ENCODE measurements at places on chromosomes 11 and 22.

- no peak for DNase-seq
These were observed 20.6 kb downstream of the BCR start for GRCh38 chr22:23200898-23201297.

DNA sequence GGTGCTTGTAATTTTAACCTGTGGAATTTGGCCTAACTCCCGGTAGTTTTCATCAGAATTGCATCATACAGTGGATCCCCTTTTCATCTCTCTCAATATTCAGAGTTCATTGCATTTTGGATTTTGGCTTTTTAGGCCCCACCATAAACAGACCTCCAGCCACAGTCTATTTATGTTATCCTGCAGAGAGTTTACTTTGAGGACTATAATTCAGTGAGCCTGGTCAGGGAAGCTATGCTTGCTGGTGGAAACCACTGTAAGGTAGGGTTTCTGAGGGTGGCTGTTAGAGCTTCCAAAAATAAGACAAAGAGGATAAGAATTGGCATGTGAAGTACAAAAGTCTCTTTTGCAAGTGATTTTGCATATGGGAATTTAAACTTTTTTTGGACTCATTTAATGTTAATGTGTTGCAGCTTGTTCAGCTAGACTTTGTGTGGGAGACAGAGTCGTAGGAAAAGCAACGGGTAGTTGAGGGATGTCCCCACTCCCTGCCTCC is 34.8 kb upstream of the DDI1 start:
- DNase-seq: no peak

DNA sequence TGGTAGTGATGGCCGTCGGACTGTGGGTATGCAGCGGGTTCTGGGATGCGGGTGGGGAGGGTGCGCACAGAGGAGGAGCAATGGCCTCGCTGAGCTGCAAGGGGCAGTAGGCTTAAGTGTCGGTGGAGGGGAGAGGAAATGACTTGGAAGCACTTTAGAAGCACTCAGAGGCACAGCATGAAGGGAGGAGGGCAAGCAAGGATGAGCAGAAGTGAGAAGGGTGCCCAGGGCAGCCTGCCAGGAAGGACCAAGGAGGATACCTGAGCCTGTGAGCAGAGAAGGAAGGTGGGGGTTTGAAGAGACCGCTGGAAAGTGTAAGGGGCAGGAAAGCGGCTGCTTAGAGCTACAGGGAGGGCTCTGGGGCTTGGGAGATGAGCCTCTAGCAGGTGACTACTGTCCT is 330 bp downstream of the SLC5A1 start:
- DNase-seq: no peak

DNA sequence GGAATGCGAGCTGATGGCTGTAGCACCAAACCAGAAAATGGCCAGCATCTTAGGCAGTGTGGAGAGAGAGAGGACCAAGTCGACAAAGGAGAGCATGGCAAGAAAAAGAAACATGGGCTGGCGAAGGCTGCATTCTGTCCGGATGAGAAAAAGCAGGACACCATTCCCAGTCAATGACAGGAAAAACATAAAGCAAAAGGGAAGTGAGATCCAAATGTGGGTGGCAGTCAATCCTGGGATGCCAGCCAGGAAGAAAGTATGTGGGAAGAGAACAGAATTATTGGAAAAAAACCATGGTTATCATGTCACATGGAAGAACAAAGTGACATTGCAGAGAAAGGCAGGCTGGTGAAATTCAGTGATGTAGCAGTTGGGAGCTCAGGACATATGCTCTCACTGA is 36.9 kb upstream of the OR56A1 start:
- DNase-seq: no peak

DNA sequence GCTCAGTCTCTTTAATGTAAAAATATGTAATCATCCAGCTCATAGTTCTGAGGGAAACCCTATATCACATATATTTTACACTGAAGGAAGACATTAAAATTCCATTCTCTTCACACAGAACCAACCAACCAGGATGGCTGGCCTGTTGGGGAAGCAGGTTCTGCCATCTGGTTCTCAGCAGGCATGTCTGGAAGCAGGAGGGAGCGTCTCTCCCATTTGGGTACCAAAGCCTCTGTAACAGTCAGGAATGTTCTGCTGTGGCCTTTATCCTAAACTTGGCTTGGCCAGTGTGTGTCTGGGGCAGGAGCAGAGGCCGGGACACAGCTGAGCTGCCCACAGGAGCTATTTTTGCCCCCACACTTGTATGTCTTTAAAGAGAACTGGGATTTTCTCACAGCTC is 29.2 kb downstream of the SGSM3 start:
- no peak for DNase-seq

DNA sequence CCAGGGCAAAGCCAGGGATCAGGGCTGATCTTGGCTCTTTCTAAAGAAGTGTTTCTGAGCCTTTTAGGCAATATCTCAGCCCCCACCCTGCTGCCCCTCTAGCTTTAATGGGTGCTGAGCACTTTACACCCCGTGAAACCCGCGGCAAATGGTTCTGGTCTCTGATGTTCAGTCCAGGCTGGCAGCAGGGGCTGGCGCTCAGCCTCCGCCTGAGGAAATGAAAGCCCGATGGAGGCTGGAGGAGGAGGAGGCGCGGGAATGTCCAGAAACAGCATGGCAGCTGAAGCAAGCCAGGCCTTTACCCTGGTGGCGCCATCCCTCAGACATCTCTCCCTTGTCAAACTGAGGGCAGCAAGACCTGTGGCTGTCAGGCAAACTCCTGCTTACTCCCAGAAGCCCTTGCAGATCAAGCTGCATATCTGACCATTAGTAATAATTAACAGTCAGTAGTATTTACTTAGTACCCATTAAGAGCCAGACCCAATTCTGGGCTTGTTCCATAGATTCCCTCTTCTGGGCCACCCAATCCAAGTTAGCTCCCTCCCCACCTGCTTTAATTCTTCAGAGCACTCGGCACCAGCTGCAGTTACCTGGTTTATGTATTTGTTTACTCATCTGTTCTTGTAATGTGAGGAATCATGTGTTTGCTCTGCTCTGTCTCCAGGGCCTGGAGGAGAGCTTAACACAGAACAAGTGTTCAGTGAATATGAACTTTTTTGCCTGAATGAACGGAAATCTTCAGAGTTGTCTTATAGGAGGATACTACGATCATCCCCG is 15.0 kb upstream of the ALX4 start:
- no peak for DNase-seq

- DNase-seq: no peak
These were observed 81.4 kb downstream of the RCN1 start for GRCh38 chr11:32172041-32172847.

DNA sequence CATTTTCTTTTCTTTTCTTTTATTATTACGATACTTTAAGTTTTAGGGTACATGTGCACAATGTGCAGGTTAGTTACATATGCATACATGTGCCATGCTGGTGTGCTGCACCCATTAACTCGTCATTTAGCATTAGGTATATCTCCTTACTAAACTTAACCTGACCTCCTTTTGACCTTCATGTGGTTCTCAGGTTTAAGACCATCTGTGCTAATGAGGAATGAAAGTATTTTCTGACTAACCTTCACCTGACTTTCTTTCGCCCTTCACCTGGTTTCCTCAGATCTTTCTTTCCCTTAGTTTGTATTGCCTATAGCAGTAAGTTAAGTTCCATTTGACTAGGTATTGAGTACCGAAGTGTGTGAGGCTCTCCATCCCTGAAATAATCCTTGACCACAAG is 6.5 kb downstream of the EXPH5 start:
- no peak for DNase-seq

DNA sequence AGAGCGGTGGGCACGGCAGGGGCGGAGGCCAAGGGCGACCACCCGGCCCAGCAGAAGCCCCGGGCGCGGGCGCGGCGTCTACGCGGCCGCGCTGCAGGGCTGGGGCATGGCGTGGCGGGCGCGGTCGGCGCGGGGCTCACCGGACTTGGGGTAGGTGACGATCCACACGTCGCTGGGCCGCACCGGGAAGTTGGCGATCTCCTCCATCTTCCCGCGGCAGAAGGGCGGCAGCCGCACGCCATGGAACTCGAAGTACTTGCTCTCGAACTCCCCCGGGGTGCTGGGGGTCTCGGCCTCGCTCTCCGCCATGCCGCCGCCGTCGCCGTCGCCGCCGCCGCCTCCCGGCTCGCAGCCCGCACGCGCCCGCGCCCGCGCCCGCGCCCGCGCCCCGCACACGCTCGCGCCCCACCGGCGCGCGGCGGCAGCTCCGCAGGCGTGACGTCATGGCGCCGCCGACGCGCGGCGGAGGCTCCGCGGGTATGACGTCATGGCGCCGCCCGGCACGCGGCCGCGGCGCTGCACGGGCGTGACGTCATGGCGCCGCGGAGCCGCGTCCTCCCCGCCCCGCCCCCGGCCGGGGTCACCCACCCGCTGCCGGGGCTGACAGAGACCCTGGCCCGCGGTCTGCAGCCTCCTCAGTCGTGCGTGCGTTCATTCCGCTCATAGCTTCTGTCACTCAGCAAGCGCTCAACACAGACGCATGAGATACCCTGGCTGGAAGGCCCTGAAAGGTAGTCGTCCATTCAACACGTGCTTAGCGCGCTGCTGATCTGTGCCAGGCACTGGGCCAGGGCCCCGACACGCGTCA is at the start of gene SULT4A1:
Gene SULT4A1, minus strand, starts transcription at position 440 of the 808 bp plus-strand sequence. Its CDS starts 131 bp downstream, at position 309.
- no peak for DNase-seq

DNA sequence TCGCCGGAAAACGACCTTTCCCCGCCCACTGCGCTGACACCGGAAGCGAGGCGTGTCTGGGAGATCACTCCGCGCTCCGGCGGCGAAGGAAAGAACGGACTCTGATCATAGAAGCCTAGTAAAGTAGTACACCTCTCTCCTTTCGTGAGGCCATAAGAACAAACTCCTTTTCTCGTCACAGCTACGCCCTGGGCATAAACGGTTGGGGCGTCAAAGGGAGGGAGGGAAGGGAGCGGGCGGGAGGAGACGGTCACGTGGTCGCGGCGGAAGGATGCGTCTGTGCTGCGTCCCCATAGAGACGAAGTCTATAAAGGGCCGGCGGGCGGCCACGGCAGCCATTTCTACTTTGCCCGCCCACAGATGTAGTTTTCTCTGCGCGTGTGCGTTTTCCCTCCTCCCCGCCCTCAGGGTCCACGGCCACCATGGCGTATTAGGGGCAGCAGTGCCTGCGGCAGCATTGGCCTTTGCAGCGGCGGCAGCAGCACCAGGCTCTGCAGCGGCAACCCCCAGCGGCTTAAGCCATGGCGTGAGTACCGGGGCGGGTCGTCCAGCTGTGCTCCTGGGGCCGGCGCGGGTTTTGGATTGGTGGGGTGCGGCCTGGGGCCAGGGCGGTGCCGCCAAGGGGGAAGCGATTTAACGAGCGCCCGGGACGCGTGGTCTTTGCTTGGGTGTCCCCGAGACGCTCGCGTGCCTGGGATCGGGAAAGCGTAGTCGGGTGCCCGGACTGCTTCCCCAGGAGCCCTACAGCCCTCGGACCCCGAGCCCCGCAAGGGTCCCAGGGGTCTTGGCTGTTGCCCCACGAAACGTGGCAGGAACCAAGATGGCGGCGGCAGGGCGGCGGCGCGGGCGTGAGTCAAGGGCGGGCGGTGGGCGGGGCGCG is at the start of gene ATF4:
Gene ATF4, plus strand, starts transcription at position 337 of the 880 bp plus-strand sequence. CDS start 884 bp downstream, outside the sequence.
- DNase-seq: peak; percentile 92

GRCh38 chr11:118876286-118876685 is 7.4 kb upstream of the CXCR5 start:
- DNase-seq: no peak

DNA sequence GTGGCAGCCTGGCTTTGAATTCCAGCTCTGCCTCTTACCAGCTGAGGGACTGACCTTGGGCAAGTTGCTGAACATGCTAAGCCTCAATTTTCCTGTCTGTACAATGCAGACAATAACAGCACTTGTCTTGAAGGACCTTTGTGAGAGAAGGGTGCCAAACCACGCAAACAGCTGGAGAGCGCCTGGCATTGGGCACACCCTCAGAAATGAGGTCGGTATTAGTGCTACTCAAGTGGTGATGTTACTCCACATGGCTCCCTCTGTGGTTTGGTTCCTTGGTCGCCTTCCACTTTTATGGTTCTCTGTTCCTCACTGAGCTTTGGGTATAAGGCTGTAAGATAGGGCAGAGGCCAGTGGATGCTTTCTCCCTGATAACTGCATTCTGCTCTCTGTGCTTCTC is 8.2 kb downstream of the UBASH3B start:
- DNase-seq: no peak

DNA sequence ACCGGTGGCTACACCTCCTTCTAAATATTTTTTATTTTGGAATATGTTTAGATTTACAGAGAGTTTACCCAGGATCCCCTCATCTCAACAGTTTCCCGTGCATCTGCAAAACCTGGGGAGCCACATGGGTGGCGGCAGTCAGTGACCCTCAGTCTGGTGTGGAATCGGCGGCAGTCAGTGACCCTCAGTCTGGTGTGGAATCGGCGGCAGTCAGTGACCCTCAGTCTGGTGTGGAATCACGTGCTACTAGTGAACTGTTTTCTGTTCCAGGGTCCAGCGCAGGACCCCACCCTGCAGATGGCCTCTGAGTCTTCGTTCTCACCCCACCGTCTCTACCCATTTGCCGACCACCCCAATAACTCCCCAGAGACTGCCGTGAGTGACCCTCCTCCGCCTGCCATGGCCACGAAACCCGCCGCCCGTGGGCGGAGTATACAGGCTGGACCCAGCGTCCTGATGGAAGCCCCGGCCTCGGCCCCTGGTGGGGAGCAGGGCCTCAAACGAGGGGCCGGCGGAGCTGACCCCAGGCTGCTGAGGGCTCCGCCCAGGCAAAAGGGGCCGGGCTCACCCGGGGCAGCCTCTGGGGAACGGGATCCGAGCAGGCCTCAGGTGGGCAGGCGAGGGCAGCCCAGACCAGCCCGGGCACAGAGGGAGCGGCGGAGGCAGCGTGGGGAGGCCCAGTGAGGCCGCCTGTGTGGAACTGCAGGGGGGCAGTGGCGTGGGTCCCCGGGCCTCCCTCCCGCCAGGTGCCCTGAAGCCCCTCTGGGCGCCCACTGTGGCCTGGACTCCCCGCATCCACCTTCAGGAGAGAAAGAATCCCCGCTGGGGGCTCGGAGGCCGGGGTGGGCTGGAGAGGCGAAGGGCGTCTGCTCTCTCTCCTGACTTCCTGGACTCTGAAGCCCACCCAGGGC is 2.5 kb downstream of the IL17REL start:
- DNase-seq: no peak

DNA sequence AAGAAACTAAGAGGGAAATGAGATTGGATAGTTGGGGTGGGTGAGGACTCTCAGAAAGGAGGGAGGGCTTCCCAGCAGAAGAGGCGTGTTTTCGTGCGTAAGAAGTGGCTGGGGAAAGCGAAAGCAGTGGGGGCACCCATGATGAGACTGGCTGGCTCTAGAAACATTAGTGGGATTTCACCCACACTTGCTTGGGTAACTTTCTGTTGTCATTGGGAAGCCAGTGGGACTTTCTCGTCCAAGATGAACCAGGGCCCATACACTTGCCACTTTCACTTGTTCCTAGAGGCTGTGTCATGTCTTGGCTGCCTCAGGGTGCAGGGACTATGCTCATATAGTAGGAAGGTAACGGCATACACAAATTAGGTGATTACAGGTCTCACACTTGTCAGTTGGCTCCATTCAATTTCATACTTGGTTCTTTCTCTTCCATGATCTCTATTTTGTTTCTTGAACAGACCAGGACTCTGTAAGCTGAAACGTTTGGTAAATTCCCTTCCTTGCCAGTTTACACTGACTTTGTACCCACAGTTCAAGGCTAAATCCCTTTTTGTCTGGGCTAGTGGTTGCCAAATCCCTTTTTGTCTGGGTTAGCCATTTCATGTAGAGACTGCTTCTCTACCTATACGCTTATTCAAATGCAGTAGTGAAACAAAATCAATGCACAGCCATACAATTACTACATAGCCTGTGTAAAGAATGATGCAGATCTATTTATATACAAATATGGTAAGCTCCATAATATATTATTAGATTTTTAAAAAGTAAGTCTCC is 42.0 kb upstream of the CXCR5 start:
- peak; percentile 69 for DNase-seq
